ENCODE measurements at places on chromosomes 6 and 20.

GRCh38 chr6:37222125-37222967, 35.2 kb upstream of the TBC1D22B start:
- DNase-seq, result peak; percentile 93

GRCh38 chr6:17392978-17393891, at the start of gene CAP2:
Gene CAP2, plus strand, starts transcription at chr6:17393595. Its CDS starts 27,961 bp downstream, at chr6:17421556.
- DNase-seq, result no peak

DNA sequence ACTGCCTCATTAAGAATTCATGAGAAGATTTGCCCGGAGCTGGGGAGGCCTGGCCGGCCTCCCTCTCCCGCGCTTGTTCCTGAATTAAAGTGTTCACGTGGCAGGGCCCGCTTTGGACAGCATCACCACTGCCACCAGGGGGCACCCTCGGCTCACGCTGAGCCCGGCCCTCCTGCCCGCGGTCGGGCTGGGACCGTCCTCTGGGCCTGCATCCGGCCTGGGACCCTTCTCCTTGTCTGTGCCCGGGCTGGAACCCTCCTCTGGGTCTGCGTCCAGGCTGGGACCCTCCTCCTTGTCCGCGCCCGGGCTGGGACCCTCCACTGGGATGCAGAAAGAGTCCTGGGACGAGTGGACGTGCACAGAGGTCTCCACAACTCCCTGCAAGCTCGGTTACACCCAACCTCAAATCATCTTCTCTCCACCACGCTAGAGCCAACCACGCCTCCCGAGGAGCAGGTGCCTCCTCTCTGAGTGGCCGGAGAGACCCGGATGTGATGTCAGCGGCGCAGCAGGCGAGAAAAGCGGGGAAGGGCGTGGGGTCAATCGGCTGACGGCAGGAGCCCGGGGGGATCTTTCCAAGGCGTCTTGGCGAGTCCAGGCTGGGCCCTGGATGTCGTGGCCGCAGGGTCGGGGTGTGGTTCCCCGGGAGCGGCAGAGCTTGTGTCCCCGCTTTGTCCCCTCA, 50.9 kb upstream of the DACT2 start:
- DNase-seq, result no peak

- DNase-seq, result peak; percentile 49
Observed at GRCh38 chr6:149331043-149331807, 13.7 kb downstream of the TAB2 start.

DNA sequence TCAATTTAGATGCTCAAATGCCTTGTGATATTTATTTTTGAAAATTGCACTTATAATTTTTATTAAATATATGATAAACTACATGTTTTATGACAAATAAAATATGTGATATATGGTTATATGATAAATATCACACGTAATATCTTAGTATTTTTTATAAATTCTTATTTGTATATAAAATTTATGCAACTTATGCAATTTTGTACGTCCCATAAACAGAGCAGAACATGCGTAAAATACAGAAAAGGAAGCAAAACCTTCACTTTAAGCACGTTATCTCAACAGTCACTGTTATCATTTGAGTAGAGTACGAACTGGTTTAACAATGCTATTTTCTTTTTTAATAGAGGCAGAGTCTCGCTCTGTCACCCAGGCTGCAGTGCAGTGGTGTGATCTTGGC, 15.7 kb upstream of the ADRM1 start:
- DNase-seq, result no peak

- DNase-seq, result no peak
Observed at GRCh38 chr6:38192011-38192410, 372.5 kb downstream of the ZFAND3 start.

GRCh38 chr6:22079783-22080182, 217.1 kb downstream of the PRL start:
- DNase-seq, result no peak

- DNase-seq, result no peak
Observed at GRCh38 chr6:3797231-3798054, 45.9 kb upstream of the PXDC1 start.

GRCh38 chr20:23128461-23129125, 42.5 kb upstream of the CD93 start:
- DNase-seq, result no peak

- no peak for DNase-seq
Observed at GRCh38 chr6:69887026-69887425, 20.7 kb downstream of the COL19A1 start.

DNA sequence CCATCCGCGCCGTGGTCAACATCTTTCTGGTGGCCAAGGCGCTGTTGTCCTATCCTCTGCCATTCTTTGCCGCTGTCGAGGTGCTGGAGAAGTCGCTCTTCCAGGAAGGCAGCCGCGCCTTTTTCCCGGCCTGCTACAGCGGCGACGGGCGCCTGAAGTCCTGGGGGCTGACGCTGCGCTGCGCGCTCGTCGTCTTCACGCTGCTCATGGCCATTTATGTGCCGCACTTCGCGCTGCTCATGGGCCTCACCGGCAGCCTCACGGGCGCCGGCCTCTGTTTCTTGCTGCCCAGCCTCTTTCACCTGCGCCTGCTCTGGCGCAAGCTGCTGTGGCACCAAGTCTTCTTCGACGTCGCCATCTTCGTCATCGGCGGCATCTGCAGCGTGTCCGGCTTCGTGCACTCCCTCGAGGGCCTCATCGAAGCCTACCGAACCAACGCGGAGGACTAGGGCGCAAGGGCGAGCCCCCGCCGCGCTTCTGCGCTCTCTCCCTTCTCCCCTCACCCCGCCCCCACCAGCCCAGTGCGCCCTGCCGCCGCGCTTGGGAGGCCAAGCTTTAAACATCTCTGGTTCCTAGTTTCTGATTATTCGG, 4.0 kb downstream of the SLC32A1 start:
- no peak for DNase-seq

DNA sequence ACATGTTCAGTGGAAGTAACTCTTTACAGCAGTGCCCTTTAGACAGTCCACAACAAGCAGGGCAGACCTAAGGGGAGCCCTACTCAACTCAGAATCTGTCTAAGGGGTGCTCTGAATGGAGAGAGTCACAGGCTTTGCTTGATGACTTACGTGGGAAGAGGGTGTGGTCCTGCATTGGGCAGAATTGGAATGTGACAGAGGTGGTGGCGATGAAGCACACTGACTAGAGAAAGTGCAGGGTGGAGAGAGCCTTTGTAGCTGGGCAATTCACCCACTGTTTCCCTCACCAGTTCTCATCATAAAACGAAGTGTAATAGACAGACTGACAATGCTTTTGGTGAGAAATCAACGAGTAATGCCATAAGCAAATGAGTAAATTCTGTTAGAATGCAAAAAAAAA, 11.2 kb downstream of the TP53INP2 start:
- no peak for DNase-seq

- DNase-seq, result peak; percentile 71
Observed at GRCh38 chr20:50790651-50791277, 4.1 kb upstream of the BCAS4 start.

- DNase-seq, result no peak
Observed at GRCh38 chr20:6024768-6025167, 29.1 kb downstream of the LRRN4 start.

DNA sequence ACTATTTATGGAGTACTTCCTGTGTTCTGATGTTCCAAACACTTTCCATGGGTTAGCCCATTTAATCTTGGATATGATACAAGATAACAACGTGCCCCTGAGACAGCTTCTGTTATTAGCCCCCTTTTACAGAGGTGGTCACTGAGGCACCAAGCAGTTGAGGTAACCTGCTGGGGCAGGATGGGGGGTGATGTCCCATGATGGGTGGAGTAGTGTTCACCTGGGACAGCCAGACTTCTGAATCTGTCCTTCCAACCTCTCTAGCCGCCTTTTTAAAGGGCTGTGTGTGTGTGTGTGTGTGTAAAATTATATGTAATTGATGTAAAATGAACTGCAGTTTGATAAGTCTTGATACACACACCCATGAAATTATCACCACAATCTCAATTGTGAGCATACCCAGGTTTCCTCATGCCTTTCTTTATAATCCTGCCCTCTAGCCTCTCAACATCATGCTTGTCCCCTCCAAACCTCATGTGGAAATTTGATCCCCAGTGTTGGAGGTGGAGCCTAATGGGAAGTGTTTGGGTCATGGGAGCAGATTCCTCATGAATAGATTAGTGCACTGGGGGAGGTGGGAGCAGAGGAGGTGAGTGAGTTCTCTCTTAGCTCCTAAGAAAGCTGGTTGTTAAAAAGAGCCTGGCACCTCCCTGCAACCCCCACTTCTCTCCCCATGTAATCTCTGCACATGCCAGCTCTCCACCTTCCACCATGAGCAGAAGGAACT, 39.2 kb downstream of the PLAGL2 start:
- DNase-seq, result no peak

All from AML-193 (cell line).